ENCODE measurements at places on chromosomes 5 and 9. TPM values are rescaled to one million over a fixed set of nuclear protein-coding genes. Genes with fewer than 3 reads are reported as not detected.

DNA sequence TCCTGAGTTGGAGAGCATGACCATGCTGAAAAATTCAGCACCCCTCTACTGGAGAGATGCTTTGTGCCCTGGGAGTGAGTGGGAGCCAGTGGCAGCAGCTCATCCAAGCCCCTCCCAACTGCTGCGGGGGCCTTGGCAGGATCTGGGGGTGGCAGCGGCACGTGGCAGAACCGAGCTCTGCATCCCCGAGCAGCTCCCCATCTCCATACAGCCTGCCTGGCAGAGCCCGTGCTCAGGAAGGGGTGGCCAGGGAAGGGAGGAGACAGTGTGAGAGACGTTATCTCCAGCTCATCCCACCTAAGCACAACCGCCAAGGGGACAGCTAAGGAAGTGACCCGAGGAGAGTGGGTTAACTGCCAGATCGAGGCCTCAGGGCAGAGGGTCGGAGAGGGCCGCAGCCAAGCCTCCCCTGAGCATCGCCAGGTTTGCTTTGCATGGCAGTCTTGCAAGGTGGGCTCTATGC lies 17.2 kb upstream of the DPM2 start:
- no peak for DNase-seq

PCDHA13 gene
- not detected for total RNA-seq

- no peak for DNase-seq
Measured at GRCh38 chr5:98503616-98504015, 269.8 kb upstream of the RGMB start.

ARPC5L gene
- 37.3 TPM for total RNA-seq

DNA sequence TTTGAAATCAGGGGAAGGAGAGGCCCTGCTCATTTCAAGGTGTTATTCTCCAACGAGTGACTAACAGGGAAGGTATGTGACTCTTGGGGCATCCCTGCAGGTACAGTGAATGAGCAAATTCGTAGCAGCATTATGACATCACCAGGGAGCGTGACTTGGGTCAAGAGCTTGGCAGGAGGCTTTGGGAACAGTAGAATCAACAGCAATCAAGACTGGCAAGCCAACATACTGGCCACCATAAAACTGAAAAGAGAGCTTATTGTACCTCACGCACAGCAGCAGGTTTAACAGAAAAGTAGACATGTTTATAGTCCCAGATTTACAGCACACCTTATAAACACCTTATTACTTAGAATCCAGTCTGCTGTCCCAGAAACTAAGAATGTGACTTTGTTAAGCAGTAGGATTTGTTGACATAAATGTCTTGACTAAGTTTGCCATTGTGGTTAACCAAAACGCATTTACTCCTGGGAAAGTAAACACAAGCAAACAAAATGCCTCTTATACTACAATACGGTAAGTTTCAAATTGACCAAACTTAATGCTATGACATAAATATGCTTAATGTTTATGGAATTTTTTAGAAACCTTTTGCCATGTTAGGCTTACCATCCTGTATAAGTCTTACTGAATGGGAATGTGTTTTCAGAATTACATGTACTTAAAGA lies 297.8 kb downstream of the NPR3 start:
- no peak for DNase-seq

TXNDC15 gene
- 50.4 TPM for total RNA-seq

DNA sequence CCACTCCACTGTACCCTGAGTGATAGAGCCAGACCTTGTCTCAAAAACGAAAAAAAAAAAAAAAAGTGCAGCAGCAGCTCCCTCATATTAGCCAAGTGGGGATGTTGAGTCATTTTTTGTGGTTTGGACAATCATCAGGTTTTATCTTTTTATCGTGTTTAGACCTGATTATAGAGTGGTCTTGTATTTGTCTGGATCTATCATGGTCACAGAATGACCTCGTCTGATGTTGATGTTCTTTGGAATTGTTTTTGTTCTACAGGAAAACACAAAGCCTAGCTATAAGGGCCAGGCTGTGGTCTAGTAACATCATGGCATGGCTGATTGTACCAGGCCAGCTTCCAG lies 1.6 kb upstream of the FBXW11 start:
- no peak for DNase-seq

ARHGEF28 gene
- not detected for total RNA-seq

DNA sequence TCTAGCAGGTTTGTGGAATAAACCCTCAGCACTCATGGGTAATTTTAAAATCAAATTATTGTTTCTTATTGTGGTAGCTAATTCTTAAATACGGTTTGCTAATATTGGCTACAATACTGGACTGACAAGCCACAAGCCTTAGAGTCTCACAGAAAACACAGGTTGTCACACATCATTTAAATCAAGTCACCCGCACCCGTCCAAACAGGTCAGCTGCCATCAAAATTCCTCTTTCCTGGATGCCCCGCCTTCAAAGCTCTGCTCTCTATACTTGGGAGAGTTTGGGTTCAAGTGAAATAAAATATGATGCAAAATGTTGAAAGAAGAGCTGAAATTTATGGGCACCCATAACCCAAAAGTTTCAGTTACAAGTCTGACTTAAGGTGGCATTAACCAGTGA lies 12.3 kb upstream of the SUSD1 start:
- no peak for DNase-seq

FBLL1 gene
- not detected for total RNA-seq

DNA sequence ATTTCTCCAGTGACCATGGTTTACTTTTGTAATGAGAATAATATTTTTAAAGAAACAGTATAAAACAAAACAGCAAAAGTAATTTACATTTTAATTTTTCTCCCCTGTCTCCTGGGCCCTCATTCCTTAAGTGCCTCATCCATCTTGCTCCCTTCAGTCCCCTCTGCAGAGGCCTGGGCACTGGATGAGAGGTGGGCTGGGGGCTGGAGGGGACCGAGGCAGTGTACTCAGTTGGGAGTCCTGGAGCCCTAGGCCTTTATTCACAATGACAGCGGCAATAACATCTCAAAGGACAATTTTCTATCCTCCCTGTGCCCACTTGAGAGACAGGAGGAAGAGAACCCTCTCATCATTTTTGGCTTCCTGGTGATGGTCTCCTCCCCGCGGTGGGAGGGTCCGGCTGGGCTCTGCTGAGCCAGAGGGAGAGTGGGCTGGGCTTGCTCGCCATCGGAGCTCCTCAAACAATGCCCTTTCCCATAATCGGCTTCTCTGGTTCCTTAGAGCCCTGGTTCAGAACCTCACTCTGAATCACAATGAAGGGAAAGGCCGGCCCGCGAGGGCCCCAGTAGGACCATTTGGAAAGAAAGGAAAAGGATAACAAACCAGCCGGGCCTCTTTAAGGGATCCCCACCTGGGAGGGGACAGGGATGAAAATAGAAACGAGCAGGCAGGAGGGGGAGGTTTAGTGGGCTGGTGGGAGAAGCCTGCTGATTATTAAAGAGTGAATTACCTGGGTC lies 9.7 kb upstream of the SMIM32 start:
- no peak for DNase-seq

GRCh38 chr9:15249981-15250380 lies 57.0 kb downstream of the TTC39B start:
- DNase-seq = no peak

DNA sequence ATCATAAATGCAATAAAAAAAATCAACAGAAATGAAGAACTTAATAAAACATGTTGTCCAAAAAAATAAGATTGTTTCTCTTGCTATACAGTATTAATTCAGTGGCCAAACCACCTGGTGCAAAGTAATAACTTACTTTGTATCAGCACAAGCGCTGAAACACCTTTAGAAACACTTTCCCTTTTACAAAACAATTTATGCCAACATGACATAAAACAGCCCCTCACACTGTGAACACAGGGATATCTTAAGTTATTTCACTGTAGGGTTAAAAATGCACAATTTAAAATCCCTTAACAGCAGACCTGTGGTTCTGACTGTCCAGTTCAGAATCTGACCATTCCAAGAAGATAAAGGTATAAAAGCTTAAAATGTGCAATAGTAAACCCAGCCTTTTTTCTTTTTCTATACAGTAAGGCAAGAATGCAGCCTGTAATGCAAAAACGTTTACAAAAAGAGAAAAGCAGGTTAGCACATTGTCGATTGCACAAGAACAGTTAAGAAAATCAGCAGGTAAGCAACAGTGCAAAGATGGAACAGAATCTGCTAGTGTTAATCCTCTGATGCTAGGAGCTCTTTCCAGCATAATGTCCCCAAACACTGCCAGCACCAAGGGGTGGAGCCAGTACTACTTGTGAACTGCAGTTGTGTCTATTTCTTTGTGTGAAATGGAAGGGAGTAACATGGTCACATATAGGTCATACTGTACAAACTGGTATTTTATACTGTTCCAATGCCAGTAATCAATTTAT lies 21.6 kb downstream of the RAB14 start:
- DNase-seq = no peak

WDR38 gene
- total RNA-seq = not detected

DNA sequence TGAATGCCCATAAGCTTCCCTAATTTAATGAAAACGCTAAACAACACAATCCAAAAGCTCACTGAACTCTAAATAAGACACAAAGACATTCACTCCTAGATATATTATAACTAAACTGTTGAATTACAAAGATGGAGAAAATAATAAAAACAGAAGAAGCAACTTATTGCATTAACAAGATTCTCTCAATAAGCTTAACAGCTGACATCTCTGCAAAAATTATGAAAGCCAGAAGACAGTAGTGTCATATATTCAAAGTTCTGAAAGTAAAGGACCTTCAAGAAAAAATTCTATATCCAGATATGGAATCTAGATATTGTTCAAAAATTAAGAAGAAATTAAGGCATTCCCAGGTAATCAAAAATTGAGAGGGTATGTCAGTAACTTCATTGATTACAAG lies 957.8 kb upstream of the TYRP1 start:
- no peak for DNase-seq

DNA sequence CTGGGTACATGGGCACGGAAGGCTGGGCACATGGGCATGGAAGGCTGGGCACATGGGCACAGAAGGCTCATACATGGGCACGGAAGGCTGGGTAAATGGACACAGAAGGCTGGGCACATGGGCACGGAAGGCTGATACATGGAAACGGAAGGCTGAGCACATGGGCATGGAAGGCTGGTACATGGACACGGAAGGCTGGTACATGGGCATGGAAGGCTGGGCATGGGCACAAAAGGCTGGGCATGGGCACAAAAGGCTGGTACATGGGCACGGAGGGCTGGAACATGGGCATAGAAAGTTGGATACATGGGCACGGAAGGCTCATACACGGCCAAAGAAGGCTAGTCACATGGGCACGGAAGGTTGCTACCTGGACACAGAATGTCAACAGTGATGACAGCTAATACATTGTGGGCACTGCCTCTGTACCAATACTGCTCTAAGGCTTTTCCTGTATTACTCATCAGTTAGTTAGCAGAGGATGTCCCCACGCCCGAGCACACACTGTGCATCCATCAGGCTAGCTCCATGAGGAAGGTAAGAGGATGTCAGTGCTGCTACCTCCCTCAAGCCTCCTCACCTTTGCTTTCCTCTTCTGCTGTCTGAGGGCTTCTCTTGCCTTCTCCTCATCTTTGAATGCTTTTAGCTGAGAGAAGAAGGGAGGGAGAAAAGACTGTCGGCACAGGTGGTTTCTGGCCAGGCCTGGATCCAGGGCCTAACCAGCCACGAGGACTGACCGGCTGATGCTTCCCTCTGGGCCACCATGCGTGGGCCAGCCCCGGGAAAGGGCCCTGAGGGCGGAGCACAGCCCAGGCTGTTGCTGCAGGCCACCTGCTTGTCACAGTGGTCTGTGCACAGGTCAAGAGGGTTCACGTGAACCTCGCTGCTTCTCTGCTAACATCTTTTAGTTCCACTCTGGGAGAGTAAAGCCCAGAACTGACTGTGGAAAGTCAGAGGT lies 14.3 kb downstream of the GPX3 start:
- DNase-seq = no peak

GRCh38 chr5:141654298-141654697 lies 3.1 kb upstream of the FCHSD1 start:
- DNase-seq = no peak

DNA sequence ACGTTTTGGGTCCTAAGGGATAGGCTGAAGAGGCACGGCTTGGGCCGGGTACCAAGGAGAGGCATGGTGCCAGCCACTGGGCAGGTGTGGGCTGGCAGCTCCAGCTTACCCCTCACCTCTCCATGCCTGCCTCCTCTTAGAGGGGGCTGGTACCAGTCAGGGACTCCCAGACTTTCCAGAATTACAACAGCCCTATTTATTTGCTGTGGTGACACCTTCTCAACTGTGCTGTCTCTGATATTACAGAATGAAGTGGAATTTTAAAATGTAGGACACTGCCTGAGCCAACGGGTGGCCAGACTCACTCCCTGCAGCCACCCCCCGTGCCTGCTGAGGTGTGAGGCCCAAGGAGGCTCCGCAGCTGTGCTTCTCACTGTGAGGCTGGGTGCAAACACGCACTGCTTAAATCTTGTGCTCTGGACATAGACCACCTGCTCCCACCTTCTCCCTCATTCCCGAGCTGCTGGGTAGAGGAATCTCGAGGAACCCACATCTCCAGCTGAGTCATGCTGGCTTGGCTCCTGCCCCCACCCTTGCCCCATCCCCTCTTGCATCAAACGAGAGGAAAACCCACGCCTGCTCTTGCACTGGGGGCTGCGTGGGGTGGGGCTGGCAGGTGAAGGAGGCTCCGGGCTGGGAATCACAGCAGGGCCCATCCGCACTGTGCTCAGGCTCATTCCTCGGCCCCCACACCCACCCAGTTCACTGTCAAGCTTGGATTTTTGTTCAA lies 47.9 kb downstream of the PRRT1B start:
- no peak for DNase-seq

DNA sequence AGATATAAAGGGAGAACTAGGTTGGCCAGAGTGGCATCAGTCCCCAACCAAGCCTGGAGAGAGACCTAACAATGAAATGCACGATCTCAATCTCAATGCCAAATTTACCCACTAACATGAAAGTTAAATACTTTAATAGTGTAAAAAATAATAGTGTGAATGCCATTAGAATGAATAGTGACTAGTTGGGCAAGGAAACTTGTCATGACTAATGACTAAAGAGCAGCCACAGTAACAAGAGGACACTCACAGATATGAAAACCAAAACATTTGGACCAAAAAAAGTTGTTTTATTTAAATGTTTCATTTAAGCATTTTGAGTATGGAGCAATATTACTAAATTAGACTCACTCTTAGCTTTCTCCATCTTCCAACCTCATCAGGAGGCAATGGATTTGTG lies 1853.8 kb downstream of the EFNA5 start:
- DNase-seq = no peak

GRCh38 chr5:142386137-142387023 lies 61.6 kb upstream of the SPRY4 start:
- no peak for DNase-seq

GRCh38 chr9:1726993-1727759 lies 288.0 kb upstream of the SMARCA2 start:
- DNase-seq = peak; percentile 7
